Parietal lobe (tissue), 2 donors: ENCODE measurements at places on chromosomes 16 and 17. TPM values are rescaled to one million over a fixed set of nuclear protein-coding genes. Genes with fewer than 3 reads are reported as not detected.

Gene TLCD3B
- total RNA-seq = 24.4 TPM

Gene CDK5R1
- total RNA-seq = 250 TPM

Gene LHX1
- not detected for total RNA-seq

Gene TMIGD1
- total RNA-seq = not detected

Gene NPW
- total RNA-seq = not detected

Gene ZC3H18
- total RNA-seq = 21.9 TPM

Gene NPIPA2
- 3.8 TPM for total RNA-seq

Gene ASGR1
- 12.5 TPM for total RNA-seq

Gene KCNH6
- not detected for total RNA-seq

Gene IST1
- total RNA-seq = 161 TPM

Gene OR3A3
- not detected for total RNA-seq

Gene KRTAP2-3
- total RNA-seq = not detected

Gene ESRP2
- not detected for total RNA-seq

Gene TAT
- total RNA-seq = not detected

Gene KIF1C
- 21.3 TPM for total RNA-seq

Gene CYGB
- total RNA-seq = 1.3 TPM

Gene C17orf107
- total RNA-seq = 3.8 TPM

Gene PLA2G10
- not detected for total RNA-seq

Gene KRTAP9-8
- not detected for total RNA-seq

Gene ATAD5
- total RNA-seq = 13.1 TPM

Gene MT3
- 5.6 TPM for total RNA-seq

Gene CPSF4L
- not detected for total RNA-seq

Gene TMEM238L
- not detected for total RNA-seq

Gene AANAT
- total RNA-seq = not detected

Gene TMC8
- total RNA-seq = 2.5 TPM

Gene CD300A
- 2.5 TPM for total RNA-seq

Gene GRAP
- total RNA-seq = 2.8 TPM

Gene ZG16
- not detected for total RNA-seq

Gene CLN3
- total RNA-seq = 24.7 TPM

Gene CCL22
- not detected for total RNA-seq

Gene TBX2
- 1.3 TPM for total RNA-seq

Gene LRRC37A
- total RNA-seq = 9.7 TPM

Gene PIK3R5
- 0.31 TPM for total RNA-seq

Gene ZSCAN10
- total RNA-seq = not detected

Gene INCA1
- total RNA-seq = not detected

Gene EME1
- 3.4 TPM for total RNA-seq

Gene FBF1
- 25.4 TPM for total RNA-seq

Gene GAS7
- total RNA-seq = 94.5 TPM

Gene PPL
- 0.94 TPM for total RNA-seq

Gene SLC7A5
- total RNA-seq = 26.0 TPM

Gene HSD11B2
- total RNA-seq = not detected

Gene TMEM114
- not detected for total RNA-seq

Gene CCL7
- total RNA-seq = not detected

Gene RASD1
- total RNA-seq = 9.1 TPM

Gene PROCA1
- total RNA-seq = 5.0 TPM

Gene CIAPIN1
- total RNA-seq = 73.6 TPM

Gene CDYL2
- total RNA-seq = 11.6 TPM

Gene CCL4
- 2.8 TPM for total RNA-seq
